ENCODE measurements at places on chromosomes 6 and 20.

DNA sequence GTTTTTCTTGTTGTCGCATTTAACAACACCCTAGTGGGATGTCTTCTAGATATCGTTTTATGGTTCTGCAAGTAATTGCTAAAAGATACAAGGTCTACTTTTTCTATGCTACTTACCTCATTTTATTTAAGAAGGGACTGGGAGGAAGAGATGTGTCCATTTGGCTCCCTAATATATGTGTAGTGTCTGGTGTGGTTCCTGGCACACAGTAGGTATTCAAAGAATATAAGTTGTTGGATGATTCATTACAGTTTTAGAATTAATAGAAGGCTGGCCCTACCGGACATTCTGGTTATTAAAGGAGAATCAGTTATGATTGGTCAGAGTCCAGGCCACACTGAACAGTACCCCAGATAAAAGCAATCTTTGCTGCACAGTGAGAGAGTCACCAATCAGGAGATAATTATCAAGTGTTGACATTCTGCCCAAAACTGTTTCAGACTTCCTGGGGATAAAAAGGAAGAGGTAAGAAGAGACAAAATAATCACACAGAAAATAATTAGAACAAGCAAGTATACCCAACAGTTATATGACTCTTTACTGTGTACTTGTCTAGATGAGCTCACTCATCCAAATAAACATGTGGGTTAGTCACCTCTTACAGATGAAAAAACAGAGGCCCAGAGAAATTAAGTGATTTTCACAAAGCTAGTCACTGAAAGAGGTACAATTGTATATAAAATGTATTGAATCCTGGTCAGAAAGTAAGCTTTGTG lies 7.0 kb downstream of the TMEM244 start:
- DNase-seq = peak; percentile 10

- DNase-seq = no peak
Measured at GRCh38 chr20:24787621-24788020, 161.4 kb upstream of the CST7 start.

GRCh38 chr20:50913690-50914375 lies 17.4 kb downstream of the ADNP start:
- DNase-seq = peak; percentile 43

DNA sequence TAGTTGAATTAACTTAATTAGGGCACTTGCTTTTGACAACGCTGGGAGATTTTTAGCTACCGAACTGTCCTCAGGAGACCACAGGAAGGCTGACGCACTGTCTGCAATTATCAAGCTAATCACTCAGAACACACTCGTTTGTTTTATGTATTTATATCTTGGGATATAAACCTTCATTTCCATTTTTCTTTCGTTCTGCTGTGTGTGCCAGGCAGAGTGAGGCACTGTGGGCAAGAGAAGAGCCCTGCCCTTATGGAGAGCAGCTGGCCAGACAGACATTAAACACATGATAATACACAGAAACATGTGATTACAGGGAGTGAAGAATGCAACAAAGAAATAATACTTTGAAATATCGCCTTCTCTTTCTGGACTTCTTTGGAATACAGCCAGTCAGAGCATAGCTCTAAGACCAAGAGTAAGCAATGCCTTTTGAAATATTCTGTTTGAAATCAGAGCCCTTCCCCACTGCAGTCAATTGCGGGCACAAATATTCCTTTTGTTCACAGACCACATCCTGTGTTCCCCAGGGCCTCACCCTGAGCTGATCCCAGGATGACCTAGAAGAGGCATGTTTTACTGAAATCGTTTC lies 96.8 kb downstream of the ANKRD60 start:
- peak; percentile 7 for DNase-seq

DNA sequence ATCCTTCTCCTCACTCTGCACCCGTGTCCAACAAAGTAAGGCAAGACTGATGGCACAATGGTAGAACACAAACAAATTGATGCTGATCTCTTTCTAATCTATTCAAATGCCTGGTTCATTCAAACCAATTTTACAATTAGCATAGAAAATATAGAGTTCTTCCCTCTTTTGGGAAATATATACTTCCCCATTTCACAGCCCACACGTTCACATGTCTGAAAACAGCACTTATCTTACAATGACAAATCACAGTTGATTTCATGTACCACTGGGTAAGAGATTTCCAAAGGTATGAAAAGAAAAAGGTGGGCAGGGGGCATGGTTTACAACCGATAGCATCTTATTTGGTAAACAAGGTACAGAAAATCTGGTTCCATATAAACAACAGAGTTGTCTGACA lies 137.6 kb downstream of the RNGTT start:
- DNase-seq = no peak

DNA sequence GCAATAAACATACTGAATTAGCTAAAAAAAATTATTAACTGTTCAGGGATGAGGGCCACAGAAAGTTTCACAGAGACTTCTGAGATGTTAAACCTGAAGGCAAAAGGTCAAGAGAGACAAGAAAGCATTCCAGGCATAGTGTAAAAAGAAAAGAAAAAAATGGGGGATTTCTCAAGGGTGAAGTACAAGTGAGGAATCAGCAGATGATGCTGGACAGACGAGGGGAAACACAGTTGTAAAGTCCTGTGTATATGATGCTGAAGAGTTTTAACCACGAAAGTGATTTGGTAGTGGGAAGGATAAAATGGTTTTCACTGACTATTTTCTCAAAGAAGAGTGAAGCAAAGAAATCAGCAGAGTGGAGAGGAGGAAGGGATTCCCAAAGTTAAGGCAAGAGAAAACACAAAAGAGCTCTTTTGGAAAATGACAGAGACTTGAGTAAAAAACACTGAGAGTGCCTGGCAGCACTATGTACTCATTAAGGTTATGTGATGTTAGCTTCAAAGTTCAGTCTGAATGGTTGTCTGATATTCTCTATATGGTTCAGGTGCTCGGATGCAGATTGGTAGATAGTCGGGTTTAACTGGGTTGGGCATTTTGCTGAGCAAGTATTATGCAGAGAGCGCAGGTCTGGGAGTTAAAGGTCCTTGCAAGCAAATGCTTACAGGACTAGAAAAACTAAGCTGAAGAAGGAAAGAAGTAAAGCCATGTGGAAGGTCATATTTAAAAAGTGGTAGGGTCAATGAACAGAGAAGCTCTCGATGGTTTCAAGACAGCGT lies 16.4 kb downstream of the RAB23 start:
- no peak for DNase-seq

DNA sequence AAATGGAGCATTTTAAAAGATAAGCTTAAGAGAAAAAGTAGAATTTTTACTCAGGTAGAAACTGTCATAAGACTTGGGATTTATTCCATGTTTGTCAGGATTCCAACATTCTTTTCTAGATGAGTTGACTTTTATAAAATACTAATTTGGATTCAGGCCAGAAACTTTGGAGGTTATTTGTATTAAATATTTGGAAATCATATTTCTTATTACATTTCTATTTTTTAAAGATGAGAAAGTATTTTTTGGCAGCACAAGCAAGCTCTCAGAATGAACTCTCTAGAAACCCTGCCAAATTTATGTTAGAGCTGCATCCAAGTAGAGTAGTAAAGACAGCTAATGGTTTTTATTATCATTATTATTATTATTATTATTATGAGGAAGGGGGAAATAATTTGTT lies 1014.9 kb upstream of the GJE1 start:
- no peak for DNase-seq

GRCh38 chr20:64090165-64090564 lies 6.0 kb upstream of the LKAAEAR1 start:
- DNase-seq = no peak

GRCh38 chr20:7497985-7498384 lies 442.3 kb downstream of the HAO1 start:
- DNase-seq = no peak

GRCh38 chr6:77403424-77403823 lies 59.9 kb downstream of the HTR1B start:
- DNase-seq = no peak

GRCh38 chr6:160028487-160029275 lies 59.8 kb downstream of the IGF2R start:
- DNase-seq = peak; percentile 61

DNA sequence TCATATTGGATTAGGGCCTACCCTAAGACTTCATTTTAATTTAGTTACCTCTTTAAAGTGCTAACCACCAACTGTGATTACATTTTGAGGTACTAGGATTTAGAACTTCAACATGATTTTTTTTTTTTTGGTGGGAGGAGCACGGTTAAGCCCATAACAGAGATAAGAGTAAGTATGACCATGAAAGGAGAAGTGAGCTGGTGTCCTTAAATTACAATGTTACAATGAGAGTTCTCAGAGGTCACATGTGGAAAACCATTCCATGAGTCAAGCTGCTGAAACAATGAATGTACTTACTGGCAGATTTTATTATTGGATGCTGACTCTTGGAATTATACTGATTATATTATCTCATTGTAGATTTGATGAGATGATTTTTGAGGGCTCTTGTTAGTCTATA lies 779.3 kb upstream of the CITED2 start:
- DNase-seq = no peak

GRCh38 chr6:65505736-65506135 lies 201.3 kb downstream of the EYS start:
- no peak for DNase-seq

DNA sequence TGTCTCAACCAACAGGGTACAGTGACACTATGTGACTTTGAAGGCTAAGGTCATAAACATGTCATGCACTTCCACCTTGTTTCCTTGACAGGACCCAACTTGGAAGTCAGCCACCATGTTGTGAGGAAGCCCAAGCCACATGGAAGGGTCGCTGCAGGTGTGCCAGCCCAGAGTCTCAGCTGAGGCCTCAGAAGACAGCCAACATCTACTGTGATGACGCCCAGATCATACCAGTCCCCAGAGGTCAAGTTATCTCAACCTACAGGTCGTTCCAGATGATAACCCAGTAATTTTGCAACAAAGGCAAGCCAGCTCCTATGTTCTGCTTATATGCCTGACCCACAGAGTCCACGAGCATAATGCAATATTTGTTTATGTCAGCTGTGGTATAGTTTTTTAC lies 376.0 kb upstream of the AGPAT4 start:
- DNase-seq = no peak

- no peak for DNase-seq
Measured at GRCh38 chr6:11050731-11051130, 6.6 kb upstream of the ELOVL2 start.

- no peak for DNase-seq
Measured at GRCh38 chr6:80343511-80343910, 237.0 kb downstream of the BCKDHB start.

DNA sequence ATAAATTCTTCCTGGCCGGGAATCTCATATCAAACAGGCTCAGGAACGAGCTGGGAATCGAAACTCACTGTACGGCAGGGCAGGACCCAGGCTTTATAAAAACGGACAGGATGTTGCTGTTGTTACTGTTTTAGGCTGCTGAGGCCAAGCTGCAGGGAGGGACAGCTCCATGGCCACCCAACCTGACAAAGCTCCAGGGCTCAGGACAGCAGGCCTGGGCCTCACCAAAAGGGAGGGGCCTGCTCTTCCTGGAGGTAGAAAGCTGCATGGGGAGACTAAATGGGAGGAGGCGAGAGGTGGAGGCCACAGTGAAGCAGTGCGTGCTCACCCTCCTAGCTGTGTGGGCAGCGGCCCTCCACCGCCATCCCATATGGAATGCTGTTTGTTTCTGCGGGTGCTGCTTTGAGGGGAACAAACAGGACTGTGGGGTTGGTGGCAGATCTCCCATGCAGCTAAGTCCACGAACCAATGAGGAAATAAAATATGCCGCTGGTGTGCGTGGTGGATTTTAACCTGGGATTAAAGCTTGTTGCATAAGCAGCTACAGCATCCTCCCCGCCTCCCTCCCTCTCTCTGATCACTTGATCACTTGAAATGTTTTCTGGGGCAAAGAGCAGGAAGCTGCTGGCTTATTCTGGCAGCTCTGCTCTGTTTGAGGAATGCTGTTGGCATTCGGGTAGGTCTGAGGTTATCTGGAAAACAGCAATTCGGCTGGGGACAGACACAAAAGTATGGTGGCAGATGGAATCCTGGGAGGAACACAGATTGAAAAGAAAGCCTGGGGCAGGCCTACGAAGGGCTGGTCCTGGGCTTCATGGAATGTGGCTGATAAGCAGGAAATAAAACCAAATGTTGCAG lies 2.4 kb upstream of the ZMYND8 start:
- no peak for DNase-seq

DNA sequence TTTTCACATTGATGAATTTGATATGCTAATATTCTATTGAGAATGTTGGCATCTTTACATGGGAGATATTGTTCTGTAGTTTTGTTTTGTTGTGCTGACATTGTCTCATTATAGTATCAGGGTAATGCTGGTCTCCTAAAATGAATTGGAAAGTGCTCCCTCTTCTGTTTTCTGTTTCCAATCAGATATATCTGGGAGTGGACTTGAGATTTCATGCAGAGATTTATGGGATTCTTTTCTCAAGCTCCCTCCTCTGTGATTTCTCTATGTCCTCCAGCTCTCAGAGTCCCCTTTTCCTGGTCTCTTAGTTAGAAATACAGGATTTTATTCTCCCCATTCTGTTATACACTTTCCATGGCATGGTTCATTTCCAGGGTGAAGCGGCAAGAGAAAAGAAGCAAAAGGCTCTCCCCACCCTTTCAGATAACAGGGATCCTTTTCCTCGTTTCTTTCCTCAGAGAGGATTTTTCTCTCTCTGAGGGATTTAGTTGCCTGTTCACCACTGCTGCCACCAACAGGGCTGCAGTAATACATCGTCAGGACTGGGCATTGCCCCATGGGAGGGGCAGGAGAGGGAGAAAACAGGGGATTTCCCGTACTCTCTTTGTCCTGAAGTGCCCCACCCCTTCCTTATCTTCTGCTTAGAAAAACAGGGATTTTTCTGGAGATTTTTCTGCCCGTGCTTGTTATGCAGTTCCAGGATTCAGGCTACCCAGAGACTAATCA lies 59.3 kb upstream of the STMND1 start:
- DNase-seq = peak; percentile 14

- no peak for DNase-seq
Measured at GRCh38 chr6:147141711-147142308, 62.4 kb upstream of the STXBP5 start.

DNA sequence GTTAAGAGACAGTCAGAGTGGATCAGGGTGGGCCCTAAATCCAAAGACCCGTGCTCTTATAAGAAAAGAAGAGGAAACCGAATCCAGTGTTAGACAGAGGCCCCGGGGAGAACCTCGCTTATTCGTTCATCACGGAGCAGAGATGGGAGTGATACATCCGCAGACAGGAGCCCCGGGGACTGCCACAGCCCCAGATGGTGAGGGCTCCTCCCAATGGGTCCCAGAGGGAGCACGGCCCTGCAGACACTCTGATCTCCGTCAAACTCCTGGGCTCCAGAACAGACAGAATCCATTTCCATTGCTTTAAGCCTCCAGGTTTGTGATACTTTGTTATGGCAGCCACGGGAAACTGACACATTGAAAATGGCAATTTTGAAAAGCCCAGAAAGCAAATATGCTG lies 47.0 kb downstream of the CDH4 start:
- no peak for DNase-seq

- no peak for DNase-seq
Measured at GRCh38 chr6:33203443-33204164, 851 bp upstream of the HSD17B8 start.

Measured in common myeloid progenitor, CD34-positive (primary cell).